ENCODE measurements at places on chromosomes 7 and 10.
A peak's percentile ranks its signal among the peaks of the same experiment; 100 is the strongest.

DNA sequence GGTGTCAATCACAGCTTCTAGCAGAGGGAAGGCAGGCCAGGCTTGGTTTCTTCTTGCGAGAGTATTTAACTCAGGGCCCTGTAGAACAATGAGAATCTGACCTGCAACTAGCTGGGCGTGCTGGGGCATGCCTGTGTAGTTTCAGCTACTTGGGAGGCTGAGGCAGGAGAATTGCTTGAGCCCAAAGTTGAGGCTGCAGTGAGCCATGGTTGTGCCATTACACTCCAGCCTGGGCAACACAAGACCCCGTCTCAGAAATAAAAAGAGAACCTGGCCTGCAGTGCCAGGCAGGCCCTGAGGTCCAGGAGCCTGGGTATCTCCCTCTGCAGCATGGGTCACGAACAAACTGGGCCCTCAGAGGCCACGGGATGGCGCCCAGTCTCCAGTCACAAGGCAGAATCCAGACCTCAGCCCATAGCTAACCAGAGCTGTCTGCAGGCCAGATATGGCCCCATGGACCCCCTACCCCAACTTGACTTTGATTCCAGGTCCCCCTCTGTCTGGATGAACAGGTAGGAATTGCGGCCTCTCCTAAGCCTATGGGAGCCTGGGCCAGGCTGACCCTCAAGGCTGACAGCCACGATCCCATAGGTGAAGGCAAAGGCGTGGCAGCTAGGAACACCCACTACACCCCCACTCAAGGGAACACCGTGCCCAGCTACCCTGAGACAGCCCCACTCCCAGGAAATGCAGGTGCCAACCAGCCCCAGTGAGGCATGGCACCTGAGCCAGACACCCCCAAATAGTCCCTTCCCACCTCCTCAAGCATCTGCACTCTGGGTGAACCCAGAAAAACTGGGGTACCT is 102.7 kb upstream of the TNRC18 start:
- DNase-seq = peak; percentile 46

- DNase-seq = no peak
These were observed 49.5 kb upstream of the ZNF138 start for GRCh38 chr7:64744680-64745079.

- DNase-seq = no peak
These were observed 38.2 kb downstream of the GBF1 start for GRCh38 chr10:102283488-102283887.

DNA sequence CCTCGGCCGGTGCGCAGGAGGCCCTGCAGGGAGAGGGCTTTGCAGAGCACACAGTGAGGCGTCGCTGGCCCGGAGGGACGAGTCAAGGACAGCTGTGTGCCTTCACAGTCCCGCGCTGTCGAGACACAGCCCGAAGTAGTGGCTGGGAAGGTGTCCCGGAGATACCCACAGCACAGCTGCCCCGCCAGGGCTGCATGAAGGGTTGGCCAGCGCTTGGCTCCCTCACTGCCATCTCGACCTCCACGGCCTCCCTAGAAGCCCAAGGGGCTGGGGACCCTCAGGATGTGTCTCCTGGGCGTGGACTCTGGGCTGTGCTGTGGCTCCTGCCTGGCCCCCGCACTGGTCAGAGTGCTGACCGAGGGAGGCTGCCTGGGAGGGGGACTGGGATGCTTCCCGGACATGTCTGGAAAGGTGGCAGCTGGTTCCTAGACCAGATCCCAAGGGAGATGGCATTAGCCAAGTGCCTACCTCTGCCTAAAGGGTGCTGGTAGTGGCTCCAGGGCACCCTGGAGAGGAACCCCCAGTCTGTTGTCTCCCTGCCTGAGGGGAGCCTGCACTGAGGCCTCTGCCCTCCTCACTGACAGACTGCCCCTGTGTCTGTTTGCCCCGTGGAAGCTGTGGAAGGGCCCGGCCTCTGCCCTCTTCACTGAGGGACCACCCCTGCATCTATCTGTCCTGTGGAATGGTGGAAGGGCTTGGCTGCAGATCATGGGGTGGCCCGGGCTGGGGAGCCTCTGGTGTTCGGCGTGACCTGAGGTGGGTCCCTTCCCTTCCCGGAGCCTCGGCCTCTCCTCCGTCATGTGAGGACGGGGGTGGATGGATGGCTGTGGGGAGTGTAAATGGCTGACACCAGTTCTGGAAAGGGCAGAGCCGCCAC is 5.8 kb downstream of the ELFN1 start:
- no peak for DNase-seq

DNA sequence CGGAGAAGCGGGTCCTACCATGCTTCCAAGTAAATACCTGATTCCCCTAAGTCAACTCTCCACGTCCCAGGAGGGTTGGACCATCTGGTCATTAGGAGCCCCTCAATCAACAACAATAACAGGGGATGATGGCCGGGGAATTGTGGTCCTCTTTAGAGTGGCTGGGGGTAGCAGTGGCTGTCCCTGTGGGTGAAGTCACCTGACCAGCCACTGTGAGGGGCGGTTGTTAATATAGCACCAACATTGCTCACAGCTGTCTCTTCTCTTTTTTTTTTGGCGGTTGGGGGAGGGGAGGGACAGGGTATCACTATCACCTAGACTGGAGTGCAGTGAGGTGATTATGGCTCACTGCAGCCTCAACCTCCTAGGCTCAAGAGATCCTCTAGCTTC is 67.9 kb downstream of the SPDYE5 start:
- no peak for DNase-seq

- no peak for DNase-seq
These were observed 40.1 kb upstream of the ZNRF2 start for GRCh38 chr7:30244340-30244739.

DNA sequence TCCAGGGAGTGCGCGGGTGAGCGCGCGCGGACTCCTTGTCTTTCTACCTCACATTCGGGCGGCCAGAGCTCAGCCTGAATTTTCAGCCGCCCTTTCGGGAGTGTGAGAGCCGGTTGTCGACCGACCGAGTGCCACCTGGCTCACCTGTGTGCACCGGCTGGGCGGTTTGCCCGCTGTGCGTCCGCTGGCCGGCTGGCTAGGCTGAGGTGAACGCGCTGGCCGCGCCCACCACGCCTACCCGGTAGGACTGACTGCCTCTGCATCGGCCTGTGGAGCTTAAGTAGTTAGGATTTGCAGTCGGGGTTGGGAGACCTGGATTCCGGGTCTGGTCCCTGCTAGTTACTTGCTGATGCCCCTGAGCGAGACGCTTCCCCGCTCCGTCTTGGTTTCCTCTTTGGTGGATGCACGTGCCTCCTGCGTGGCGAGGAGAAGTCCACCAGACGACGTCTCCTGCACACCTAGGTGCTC is 553 bp downstream of the TSPAN15 start:
- DNase-seq = peak; percentile 29

DNA sequence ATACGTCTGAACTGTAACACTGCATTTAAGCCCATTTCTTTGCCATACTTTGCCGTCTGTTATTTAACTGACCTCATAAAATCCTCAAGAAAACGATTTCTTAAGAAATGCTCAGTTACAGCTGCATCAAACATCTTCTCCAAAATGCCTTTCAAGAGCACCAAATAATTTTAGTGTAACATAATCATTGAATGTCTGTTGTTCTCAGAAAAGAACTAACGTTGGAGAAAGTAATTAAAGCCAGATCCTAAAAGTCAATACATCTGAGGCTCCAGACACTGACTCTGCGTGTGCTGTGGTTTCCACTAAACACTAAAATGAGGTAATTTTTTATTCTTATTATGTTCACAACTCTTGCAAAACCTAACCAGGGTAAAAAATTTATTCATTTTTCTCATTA is 63.7 kb upstream of the LRRC17 start:
- no peak for DNase-seq

DNA sequence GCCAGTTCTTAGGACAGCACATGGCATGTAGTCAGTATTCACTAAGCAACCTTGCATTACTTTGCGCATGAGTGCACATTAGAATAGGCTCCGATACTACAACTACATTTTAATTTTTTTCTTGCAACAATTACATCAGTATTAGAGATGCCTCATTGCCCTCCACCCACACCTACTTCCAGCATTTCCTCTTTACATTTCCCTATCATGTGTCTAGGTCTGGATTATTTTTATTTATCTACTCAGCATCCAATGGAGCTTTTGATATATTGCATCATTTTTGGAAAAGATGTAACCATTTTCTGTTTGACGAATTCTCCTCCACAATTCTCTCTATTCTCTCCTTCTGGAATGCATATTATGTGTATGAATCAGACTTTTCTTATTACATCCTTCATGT is 258.2 kb upstream of the GLI3 start:
- DNase-seq = no peak

- DNase-seq = no peak
These were observed 1.3 kb downstream of the CYTH3 start for GRCh38 chr7:6271060-6271658.

GRCh38 chr10:128776673-128777252 is 650.5 kb upstream of the MKI67 start:
- no peak for DNase-seq

GRCh38 chr10:29751684-29752083 is 116.9 kb upstream of the SVIL start:
- DNase-seq = no peak

- DNase-seq = no peak
These were observed 550.2 kb downstream of the GALNT17 start for GRCh38 chr7:71682181-71682580.

- no peak for DNase-seq
These were observed 3.0 kb downstream of the GPRIN2 start for GRCh38 chr10:46553238-46554049.

- DNase-seq = no peak
These were observed 43.2 kb downstream of the HECW1 start for GRCh38 chr7:43155636-43156035.

DNA sequence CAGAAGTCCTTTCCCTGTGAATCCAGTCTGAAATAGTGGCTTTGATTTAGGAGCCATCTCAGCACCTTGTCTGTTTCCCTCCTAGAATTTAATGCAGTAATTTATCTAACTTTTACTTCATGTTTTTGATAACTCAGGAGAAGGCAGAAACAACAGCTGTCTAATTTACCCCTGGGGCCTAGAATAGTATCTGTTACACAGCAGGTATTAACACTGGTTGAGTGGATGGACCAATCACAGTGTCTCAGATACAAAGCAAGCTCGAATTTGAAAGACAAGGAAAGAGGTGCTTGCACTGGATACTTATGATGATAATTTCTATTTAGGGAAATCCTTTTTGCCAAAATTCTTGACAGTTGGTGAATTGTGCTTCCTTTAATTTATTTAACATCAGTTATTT is 23.4 kb downstream of the CHRM2 start:
- DNase-seq = no peak

DNA sequence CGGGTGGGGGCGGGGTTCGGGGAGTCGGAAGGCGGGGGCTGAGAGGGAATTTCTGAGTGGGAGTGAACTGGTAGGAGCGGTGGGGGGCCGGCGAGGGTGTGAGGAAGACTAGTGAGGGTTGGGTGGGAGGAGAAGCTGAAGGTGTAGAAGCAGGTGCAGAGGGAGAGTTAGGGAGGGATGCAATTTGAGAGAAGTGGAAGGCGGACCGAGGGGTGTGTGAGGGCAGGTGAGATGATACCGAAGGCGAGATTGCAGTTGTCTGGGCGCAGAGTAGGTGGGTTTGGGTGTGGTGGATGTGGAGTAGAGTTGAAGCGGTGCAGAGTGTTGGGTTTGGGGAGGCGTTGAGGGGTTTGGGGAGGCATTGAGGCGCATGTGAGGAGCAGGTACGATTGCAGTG is 643 bp downstream of the KAT6B start:
- DNase-seq = peak; percentile 56

DNA sequence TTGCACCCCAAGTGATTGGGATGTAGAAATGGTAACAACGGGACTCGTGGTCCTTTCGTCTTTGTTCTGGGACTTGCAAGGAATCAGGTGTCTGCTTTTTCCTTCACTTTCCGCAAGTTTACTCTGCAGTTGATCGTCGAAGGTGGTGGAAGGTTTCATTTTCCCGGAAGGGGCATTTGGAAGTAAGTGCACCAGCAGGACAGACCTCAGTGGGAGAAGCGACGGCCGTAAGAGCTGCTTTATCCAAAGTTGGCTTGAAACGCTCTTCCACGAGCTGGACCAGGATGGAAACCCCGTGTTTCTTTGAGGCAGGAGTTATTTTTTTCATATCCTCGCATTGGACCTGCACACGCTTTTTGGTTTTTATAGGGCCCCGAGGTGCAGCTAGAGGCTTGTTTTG is 1.2 kb downstream of the BRI3 start:
- DNase-seq = no peak

DNA sequence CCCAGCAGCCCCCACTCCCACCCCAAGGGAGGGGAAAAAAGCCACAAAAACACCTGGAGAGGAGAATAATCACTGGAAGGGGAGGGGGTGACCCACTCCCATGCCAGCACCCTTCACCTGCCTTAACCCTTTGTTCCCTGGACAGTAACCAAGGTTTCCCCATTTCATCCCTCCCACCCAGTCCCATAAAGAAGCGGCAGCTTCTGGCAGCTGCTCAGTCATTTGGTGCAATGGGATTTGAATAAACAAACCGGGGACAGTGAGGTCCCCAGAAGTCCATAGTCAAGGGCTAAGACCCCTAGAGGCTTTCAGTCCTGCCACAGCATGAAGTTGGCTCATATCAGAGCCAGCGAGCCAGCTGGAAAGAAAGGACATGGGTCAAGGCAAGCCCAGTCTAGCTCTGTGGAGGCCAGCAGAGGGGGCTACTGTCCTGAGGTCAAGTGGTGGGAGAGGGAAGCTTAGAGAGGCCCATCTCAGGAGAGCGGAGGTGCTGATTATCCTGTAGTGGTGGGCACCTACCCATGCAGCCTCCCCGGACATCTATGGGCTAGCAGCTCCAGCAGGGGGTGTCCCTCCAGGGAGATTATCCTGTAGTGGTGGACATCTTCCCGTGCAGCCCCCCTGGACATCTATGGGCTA is 58.9 kb upstream of the LBX1 start:
- DNase-seq = no peak

- DNase-seq = no peak
These were observed 25.6 kb downstream of the TACR2 start for GRCh38 chr10:69391158-69391557.

GRCh38 chr10:131847241-131847783 is 53.5 kb upstream of the PPP2R2D start:
- DNase-seq = no peak

DNA sequence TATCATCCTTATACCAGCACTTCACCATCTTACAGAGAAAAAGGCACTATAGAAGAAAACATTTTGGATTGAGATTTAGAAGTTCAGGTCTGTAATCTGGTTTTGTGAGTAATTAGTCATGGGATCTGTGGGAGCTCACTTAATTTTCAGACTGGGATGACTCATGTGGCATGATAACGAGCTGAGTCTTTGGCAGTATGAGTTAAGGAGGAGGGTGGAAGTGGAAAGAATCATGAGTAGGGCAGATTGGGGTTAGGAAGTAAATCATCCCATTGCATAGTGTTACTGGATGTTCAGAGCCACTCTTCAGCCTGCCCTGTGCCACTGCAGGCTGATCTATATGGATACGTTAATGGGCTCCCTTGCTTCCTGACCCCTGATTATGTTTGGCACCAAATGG is 64.9 kb downstream of the ZNF92 start:
- DNase-seq = no peak

DNA sequence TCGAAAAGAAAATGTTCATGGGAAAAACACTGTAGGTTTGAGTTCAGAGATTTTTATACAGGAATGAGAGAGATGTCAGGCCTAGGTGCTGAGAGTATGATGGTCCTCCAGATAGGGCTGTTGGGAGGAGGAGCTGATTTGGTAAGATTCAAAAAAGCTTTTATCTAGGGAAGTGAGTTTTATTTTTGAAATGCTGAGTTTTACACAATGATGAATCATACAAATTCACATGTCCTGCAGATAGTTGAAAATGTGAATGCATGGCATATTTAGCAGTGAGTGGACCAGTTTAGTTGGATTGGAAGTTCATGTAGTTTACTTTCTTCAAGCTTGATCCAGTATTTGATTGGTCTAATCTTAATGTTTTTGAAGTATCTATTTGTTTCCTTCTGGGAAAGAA is 154.8 kb downstream of the LRRC4 start:
- DNase-seq = no peak
